ENCODE measurements at places on chromosomes 16 and 17. TPM values are rescaled to one million over a fixed set of nuclear protein-coding genes. Genes with fewer than 3 reads are reported as not detected.

DNA sequence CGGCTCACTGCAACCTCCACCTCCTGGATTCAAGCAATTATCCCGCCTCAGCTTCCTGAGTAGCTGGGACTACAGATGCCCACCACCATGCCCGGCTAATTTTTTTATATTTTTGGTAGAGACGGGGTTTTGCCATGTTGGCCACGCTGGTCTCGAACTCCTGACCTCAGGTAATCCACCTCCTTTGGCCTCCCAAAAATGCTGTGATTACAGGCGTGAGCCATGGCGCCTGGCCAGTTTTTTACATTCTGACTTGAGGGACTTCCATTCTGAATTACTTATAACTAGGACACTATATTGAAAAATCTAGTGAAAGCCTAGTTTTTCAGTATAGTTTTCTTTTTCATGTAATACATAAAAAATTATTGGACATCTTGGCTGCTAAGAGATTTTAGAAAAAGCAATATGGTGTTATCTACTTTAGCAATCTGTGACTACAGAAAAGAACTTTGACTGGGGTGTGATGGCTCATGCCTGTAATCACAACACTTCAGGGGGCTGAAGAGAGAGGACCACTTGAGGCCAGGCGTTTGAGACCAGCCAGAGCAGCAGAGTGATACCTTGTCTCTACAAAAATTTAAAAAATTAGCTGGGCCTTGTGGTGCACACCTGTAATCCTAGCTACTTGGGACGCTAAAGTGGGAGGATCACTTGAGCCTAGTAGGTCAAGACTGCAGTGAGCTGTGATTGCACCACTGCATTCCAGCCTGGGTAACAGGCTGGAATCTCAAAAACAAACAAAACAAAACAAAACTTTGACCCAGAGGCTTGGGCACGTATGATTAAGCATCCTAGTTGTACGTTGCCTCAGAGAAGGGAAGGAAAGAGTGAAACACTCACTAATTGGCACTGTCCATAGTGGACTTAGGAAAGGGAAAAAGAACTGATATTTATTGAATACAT lies 26.8 kb upstream of the GOSR1 start:
- no peak for DNase-seq

GRCh38 chr17:12431188-12431587 lies 234.5 kb upstream of the MYOCD start:
- DNase-seq = no peak

RHBDL3 gene
- polyA plus RNA-seq = 1.6 TPM

GRCh38 chr17:48515925-48516900 lies 14.6 kb downstream of the HOXB1 start:
- DNase-seq = no peak

CDRT15L2 gene
- polyA plus RNA-seq = not detected

- DNase-seq = no peak
Measured at GRCh38 chr17:62630365-62631085, 3.1 kb downstream of the MRC2 start.

DNA sequence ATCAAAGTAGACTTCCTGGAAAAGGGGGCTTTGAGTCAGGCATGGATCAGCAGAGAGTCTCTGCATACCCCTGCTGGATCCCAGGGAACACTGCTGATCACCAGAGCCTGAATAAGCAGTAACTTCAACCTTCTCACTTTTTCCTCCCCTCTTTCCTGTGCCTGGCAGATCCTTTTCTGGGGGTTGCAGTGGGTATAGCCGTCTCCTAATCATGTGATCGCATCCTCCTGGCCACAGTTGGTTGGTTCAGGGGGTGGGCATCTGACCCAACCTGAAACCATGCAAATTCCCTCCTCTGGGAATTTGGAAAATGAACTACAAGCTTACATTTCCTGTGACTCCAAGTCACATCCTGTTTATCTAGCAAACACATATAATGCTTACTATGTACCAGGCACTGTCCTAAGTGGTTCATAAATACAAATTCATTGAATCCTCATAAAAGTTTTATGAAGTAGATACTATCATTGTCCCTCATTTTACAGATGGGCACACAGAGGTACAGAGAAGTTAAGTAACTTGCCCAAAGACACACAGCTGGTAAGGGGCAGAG lies 120.3 kb downstream of the AXIN2 start:
- no peak for DNase-seq

GRCh38 chr17:72510351-72511016 lies 389.7 kb downstream of the SOX9 start:
- DNase-seq = no peak

DNA sequence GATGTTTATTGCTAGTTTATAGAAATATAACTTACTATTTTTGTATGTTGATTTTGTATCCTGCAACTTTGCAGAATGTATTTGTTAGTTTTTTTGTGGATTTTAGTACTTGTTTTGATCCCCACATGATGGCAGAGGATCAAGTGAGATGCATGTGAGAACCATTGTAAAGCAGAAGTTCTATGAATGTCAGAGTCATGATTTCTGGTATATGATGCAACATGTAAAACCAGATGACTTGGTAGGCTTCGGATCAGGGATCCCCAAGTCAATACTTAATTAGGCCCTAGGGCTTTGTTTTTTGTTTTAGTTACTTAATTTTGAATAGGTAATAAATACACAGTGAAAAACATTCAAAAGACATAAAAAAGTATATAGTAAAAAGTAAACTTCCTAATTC lies 45.8 kb downstream of the ESRP2 start:
- no peak for DNase-seq

DNA sequence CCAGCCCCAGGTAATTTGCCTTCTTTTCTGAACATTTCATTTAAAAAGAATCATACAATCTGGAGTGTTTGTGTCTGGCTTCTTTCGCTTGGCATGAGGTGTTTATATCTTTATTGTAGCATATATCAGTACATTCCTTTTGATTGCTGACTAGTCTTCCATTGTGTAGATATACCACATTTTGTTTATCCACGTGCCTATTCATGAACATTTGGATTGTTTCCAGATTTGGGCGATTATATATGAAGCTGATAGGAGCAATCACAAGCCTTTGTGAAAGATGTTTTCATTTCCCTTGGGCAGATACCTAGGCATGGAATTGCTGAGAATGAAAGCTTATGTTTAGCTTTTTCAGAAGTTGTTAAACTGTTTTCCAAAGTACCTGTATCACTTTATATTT lies 120.3 kb downstream of the AATF start:
- no peak for DNase-seq
